Right renal pelvis (tissue), 4 donors: ENCODE measurements at places on chromosomes 5 and 9. TPM values are rescaled to one million over a fixed set of nuclear protein-coding genes. Genes with fewer than 3 reads are reported as not detected.

DNA sequence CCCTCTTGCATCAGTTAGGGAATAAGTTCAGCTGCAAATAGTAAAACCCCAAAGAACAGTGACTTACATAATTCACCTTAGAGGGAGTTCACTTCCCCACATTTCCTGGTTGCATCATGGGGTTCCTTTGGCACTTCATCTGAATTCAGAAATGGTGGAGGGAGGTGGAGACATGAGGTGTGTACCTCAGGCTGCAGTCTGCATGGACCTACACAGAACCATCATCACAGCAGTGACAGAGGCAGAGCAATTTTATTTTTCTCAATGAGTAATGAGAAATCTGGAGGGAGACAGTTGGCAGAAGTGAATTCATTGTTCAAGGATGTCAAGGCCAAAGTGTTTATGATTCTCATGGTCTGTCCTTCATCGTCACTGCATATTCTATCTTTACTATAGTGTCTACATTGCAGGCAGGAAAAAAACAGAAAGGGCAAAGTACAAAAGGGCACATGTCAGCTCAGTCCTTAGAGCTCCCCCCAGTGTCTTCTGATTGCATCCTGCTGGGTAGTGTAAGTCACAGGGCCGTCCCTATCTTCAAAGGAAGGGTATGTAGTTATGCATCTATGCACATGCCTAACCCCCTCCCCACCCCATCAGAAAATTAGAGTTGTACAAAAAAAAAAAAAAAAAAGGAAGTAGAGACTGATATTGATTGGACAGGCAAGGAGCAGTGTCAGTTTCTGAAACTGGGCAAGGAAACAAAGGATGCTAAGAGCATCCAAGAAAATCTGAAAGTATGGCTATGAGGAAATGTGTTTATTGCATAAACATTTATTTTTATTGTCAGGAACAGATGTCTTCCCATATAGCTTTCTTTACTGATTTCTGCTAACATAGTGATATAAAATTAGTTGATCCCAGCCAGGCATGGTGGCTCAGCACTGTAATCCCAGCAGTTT lies 132.7 kb upstream of the APC start:
- DNase-seq: no peak

DNA sequence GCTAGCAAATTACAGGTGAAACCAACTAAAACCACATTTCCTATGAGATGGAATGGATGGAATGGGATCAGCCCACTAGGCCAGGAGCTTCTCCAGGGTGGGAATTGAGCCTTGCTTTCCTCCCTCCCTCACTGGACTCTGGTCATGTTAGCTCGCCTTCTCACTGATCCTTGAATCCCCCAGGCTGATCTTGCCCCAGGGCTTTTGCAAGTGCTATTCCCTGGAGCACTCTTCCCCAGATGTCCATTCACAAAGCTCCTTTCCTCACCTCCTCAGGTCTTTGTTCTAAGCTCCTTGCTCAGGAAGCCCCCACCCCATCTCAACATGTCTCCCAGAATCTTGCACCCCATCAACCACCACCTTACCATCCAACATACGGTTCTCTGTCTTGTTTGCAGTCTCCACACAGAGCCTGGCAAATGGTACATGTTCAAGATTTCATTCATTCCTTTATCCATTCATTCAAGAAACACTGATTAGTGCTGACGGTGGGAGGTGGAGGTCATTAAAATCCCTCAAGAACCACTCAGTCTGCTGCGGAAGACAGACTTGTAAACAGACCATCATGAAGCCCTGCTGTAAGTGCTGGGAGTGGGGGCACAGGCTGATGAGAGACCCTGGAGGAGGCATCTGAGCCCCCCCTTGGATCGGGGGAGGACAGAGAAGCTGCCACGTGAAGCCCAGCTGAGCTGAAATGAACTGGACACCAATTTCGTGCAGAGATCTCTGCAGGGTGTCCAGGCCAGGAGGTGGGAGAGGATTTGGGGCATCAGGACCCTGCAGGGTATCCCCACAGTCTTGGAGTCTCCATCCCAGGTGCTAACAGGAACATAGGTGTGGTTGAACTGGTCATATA lies 141.7 kb downstream of the BARX1 start:
- no peak for DNase-seq

DNA sequence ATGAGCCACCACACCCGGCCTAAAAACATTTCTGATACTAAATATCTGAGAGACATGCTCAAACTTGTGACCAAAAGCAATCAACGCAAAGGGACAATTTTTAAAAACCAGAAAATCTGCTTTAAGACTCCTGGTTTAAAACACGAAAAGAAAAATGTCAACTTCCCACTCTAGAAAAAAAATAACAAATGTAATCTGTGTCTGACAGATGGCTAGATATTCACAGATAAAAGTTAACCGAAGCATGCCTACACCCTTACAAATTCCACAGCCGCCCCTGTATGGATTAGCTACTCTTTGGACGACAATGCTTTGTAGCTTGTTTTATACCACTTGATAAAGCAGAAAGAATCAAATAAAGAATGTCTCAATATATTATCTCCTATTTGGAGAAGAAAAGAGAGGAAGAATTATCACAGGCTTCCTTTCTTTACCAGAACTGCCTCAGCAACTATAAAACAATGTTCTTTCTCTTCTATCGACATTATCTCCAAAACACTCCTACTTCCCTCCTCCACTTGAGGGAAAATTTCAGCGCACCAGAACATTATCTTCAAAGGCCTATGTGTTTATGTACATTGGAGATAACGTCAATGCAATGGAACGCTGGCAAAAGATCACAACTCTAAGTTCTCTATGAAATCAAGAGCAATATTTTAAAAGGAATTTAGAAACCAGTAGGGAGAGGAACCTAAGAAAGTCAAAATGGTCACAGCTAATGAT lies 26.2 kb downstream of the CEMIP2 start:
- DNase-seq: no peak

- no peak for DNase-seq
Measured at GRCh38 chr9:109538346-109538745, 40.2 kb upstream of the PTPN3 start.

- no peak for DNase-seq
Measured at GRCh38 chr5:168008555-168008954, 282.9 kb upstream of the WWC1 start.

- DNase-seq: no peak
Measured at GRCh38 chr9:22026696-22027095, 17.6 kb upstream of the CDKN2B start.

DNA sequence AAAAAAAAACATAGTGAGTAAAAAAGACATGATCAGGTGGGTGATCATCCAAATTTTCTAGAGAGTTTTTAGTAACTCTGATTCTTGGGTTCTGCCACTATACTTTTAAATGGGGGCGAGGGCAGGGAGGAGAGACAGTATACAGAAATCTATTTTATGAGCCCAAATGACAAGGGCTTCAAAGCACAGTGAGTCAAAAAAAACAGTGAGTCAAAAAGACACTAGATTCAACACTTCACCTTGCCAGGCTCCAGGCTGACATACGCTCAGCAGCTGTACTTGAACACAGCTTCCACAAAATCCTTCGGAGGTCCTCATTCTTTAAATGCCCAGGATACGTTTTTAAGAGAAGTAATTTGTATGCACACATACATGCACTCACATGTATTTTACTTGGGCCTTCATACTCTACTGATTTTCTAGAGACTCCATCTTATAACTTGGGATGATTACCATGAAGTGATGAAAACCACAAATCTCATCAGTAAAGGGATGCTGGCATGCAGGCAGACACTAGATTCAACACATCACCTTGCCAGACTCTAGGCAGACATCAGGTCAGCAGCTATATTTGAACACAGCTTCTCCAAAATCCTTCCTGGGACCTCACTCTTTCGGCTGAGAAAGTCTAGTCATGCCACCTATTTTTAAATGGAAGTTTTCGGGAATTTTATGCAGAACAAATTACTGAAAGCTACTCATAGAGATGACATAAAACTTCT lies 28.8 kb downstream of the NR3C1 start:
- DNase-seq: no peak

- DNase-seq: no peak
Measured at GRCh38 chr9:137430723-137431415, 7.7 kb downstream of the NOXA1 start.

DNA sequence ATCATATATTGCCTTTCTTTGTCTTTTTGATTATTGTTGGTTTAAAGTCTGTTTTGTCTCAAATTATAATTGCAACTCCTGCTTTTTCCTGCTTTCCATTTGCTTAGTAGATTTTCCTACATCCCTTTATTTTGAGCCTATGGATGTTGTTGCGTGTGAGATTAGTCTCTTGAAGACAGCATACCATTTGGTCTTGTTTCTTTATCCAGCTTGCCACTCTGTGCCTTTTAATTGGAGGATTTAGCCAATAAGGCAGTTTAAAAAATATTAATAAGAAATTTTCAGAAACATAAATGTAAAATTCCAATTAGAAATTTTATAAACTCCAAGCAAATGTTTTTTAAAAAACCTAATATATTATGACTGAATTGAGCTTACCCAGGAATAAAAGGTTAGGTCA lies 24.0 kb downstream of the BTNL8 start:
- no peak for DNase-seq

GRCh38 chr5:10293907-10294662 lies 13.6 kb downstream of the CMBL start:
- no peak for DNase-seq

DNA sequence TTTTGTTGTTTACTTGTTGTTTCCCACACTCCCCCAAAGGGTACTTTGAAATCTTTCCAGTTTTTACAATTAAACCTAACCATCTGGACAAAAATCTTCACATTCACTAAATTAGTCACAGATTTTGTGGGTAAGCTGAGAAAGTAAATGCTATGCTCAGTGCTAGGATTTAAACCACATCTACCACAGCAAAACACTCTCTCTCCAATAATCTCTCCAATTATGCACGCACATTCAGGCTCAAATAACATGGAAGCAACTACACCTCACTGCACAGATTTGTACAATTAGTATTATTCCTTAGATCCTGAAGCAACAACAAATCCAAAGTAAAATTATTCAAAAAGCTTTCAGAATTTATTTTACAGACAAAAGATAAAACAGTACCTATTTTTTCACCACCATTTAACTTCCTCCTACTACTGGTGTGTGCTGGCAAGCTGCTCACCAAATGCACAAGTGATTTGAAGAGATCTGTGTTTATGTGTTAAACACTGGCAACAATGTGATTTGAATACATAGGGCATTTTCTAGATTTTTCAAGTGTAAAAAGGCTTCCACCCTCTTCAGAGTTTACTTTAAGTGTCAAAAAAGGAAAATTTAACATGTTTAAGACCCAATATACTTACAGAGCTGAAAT lies 16.6 kb downstream of the ZNF608 start:
- DNase-seq: no peak

DNA sequence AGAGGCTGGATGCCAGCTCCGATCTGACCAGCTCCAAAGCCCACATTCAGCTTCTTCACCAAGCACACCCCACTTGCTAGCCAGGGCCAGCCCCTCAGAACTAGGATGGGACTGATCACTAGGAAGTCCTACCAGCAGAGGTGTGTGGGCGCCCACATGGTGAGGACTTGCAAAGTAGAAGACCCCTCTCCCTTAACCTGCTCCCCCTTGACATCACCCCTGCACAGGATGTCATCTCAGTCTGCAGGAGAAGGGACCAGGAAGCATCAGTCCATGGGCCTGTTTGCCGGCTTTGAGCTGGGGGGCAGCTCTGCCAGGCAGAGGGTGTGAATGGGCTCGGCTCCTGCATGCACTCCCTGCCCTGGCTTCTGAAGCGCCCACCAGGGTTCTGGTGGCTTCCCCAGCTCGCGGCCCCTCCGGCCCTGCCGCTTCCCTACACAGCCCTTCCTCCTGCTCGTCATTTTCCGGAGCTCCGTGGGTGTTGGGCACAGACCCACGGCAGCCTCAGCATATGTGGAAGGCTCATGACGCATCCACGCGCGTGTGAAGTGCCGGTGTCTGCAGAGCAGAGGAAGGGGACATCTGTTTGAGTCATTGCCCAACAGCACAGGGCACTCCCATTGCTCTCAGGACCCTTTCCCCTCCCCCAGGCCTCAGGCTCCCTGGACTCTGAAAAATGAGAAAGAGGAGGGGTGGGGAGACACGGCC lies 3.7 kb upstream of the FAM78A start:
- DNase-seq: no peak

- DNase-seq: no peak
Measured at GRCh38 chr9:366620-367019, 152.0 kb downstream of the DOCK8 start.

GRCh38 chr9:135048758-135049444 lies 38.6 kb upstream of the OLFM1 start:
- DNase-seq: no peak

DNA sequence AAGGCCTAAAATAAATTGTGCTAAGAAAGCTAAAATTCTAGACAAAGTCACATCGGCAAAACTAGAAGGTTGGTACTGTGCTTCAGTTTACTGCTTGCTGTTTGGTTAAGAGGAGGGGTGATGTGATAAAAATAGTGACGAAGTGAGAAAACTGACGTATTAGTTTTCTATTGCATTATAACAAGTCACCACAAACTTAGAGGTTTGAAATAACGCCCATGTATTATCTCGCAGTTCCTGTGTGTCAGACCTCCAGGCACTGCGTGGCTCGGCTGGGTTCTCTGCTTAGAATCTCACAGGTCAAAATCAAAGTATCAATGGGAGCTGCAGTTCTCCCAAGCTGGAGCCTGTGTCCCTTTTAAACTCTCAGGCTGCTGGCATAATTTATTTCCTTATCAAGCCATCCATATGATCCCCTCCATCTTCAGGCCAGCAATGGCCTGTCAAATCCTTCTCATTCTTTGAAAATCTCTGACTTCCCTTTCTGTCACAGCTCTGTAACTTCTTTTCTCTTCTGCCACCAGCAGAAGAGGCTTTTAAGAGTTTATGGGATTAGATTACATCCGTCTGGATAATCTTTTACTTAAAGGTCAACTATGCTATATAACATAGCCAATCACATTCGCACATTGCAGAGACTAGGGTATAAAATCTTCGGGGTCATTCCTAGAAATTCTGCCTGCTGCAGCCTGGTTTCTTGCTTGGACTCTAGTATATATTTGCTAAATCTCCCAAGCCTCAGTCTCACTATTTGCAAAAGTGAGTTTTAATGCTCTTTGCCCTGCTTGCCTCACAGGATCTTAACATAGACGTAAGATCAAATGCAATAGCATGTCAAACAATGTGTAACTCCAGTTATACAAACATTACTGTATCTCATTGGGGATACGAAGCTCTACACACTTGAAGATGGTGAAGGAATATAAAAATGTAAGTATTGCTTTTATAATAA lies 104.0 kb upstream of the CDKN2B start:
- no peak for DNase-seq

COL23A1 gene
- polyA plus RNA-seq: 6.0 TPM

KIF2A gene
- polyA plus RNA-seq: 54.9 TPM

C5orf34 gene
- 6.1 TPM for polyA plus RNA-seq

GRM6 gene
- 0.74 TPM for polyA plus RNA-seq

C9 gene
- 0.35 TPM for polyA plus RNA-seq

IFNA4 gene
- polyA plus RNA-seq: not detected

PRDM9 gene
- not detected for polyA plus RNA-seq

GPR151 gene
- polyA plus RNA-seq: not detected
